ENCODE measurements at places on chromosomes 4 and X.

DNA sequence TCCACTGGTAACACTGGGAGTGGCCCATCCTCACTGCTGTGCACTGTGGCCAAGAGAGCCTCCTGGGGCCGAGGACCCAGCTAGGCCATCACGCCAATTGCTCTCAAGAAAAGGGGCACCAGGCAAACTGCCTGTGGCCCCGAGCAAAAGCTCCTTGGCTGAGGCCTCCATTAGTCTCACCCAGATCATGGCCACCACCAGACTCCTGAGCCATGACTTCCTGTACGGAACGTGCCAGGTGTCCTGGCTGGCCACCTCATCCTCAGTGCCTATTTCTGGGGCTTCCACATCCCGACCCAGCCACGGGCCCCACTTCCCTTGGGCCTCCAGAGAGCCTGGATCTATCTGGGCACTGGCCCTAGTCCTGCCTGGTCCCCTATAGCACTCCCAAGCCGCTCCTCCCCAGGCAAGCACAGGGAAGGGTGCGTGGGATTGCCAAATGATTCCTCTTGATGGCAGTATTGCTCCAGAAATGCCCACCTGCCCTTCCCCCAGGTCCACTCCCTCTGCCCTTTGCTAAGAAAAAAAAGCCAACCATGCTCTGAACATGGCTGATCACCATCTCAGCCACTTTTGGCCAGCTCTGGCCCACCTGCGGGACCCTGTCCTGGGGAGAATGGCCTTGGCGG, 212.6 kb upstream of the AGTR2 start:
- no peak for DNase-seq

DNA sequence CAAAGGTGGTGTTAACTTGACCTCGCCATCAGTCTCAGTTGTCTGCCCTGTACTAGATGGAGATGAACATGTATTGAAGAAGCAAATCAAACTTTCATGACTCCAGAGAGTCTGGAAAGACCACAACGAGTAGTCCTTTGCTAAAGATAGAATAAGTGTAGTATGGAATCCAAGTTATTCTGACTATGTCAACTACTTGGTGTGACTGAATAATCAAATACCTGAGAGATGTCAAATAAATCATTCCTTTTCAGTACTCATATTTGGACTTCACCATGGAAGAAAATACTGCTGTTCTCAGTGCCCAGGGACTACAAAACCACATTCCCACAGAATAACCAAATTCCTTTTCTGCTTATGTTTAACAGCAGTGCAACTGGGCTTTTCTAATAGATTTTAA, 161.2 kb upstream of the SPRY1 start:
- no peak for DNase-seq

DNA sequence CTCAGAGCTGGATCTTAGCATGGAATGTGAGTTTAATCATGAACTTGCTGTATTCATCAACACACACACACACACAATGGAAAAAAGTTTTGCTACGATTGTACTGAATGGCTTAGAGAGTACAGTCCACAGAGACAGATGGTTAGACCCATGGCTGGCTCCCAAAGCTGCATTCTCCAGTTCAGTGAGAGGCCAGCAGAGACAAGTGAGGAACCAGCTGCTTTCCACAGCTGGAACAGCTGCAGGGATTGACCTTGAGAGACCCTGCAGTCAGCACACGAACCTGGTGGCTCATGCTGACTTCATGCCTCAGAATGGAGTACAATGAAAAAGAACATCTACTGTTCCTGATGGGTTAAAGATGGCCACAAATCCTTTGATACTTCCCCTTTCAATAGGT, 94.5 kb downstream of the DHX15 start:
- DNase-seq, result no peak

- DNase-seq, result no peak
Measured at GRCh38 chr4:56271131-56271530, 116.2 kb downstream of the AASDH start.

GRCh38 chr4:52243367-52243766, 192.3 kb downstream of the SPATA18 start:
- no peak for DNase-seq

- no peak for DNase-seq
Measured at GRCh38 chr4:4874254-4874653, 14.8 kb downstream of the MSX1 start.

All from mucosa of descending colon (tissue), 3 donors.